ENCODE measurements at places on chromosomes 11 and 22. TPM values are rescaled to one million over a fixed set of nuclear protein-coding genes. Genes with fewer than 3 reads are reported as not detected.

- DNase-seq: no peak
Observed at GRCh38 chr11:94030059-94030458, 8.9 kb downstream of the HEPHL1 start.

SLC25A18 gene
- 0.32 TPM for total RNA-seq

MPPED2 gene
- total RNA-seq: not detected

GRCh38 chr11:61776561-61777075, 15.8 kb downstream of the TMEM258 start:
- peak; percentile 75 for DNase-seq

DNA sequence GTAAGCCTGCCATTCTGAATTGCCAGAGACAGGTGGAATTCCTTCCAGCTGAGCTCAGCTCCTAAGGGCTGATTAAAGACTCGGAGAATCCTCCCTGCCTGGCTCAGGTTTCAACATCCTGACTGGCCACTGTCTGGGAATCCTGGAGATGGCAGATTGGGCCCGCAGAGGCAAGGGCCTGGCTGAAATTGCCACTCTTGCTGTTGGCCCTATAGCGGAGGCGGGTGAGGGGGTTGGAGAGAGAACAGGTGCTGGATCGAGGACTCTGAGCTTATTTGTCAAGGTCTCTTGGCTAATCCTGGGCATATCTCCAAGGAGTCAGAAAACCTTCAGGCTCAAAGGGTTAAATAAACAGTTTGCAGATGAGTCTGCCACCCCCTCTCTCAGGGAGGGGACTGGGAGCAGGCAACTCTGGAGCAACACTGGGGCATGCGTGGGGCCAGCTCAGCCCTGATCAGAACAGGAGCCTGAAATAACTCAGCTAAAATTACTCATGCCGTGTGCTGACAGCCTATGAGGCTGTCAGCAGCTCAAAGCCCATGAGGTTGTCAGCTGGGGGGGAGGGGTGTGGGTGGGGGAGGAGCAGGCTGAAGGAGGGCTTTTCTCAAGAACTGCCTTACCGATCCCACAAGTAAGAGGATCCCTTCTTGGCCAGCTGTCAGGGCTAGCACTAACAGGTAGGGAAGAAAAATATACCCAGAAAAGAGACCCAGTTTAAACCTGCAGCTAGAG, 14.7 kb upstream of the MFRP start:
- DNase-seq: peak; percentile 81

HDAC10 gene
- total RNA-seq: 19.4 TPM

GRCh38 chr22:28172892-28173670, 254.0 kb upstream of the PITPNB start:
- peak; percentile 28 for DNase-seq

DNA sequence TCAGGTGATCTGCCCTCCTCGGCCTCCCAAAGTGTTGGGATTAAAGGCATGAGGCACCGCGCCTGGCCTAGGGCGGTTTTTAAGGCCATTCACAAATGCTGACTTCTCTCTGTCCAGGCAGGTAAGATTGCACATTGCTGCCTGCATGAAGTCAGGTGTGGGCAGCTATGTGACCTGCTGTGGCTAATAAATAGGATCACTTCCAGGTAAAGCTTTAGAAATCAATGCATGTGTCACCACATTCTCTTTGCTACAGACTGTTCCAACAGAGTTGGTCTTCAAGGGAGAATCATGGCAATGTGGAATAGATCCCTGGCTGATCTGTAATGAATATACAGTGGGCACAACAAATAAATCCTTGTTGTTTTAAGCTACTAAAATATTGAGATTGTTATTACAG, 260.3 kb upstream of the PITPNB start:
- DNase-seq: no peak

- DNase-seq: no peak
Observed at GRCh38 chr22:44378380-44378779, 65.6 kb upstream of the SHISAL1 start.

All from fibroblast of villous mesenchyme (primary cell).